RPMI8226 (cell line): ENCODE measurements at places on chromosomes 3 and 15.

- DNase-seq, result no peak
Observed at GRCh38 chr3:60770532-60770931, 480.7 kb downstream of the FHIT start.

DNA sequence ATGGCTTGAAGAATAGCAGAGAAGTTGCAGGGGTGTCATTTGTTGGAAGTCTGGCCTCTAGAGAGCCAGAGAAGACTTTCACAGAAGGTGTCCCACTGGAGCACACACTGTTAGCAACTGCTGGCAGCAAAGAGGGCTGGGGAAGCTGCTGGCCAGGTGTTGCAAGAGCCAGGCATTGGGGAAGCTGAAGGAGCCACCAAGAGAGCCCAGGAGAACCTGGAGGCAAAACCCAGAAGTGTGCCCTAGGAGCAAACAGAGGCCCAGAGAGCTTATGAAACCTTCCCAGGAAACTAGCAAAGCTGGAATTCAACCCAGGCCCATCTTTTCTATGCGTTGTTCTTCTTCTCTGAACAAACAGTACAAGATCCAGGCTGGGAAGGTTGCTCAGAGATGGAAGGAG, 132.7 kb upstream of the TRIM42 start:
- no peak for DNase-seq

GRCh38 chr3:57928511-57928910, 79.7 kb upstream of the FLNB start:
- no peak for DNase-seq

DNA sequence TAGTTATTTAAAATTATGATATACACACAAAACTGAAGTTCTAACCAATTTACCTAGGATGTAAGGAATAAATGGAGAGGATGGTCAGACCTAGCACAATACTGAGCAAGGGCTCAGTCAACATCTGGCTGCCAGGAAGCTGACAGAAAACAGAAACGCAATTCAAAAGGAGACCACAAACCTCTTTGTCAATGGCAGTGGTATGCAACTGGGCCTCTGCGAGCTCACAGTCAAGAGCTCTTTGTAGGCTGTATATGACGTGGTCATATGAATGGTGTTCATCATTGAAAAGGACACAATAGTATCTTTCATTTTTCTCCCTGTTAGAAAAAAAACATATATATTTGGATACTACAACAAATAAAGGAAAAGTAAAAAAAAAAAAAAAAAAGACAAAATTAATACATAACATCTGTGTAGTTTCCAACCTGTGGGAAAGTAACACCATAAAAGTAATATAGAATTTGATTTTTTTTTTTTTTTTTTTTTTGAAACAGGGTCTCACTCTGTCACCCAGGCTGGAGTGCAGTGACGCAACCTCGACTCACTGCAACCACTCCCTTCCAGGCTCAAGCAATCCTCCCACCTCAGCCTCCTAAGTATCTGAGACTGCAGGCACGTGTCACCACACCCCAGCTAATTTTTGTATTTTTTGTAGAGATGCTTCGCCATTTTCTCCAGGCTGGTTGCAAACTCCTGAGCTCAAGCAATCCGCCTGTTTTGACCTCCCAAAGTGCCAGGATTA, 37.9 kb downstream of the UBR1 start:
- no peak for DNase-seq

DNA sequence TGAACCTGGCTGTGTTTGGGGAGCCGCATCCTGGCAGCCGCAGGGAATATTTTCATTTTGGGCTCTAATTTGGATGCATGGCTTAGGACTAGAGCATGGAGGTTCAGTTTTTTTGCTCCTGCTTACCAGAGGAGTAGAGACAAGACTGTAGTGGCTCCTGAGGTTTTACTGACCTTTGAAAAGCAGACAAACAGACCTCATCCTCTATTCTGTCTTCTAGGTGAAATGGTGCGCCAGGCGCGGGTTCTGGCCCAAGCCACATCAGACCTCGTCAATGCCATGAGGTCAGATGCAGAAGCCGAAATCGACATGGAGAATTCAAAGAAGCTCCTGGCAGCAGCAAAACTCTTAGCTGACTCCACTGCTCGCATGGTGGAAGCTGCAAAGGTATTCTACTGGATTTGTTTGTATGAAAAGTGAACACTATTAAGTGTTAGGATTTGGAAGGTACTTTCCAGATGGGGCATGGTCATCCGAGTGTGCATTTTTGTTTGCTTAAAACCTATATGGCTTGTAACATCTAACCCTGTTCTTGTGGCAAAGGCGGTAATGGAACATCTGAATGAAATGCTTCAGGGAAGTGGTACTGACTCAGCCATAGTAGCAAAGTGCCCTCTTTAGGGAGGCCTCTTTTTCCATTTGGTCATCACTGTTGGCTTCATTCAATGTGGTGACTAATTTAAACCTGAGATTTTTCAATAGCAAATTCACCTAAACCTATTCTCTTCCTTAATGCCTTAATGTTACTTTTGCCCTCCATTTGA, 330.7 kb upstream of the TPM1 start:
- DNase-seq, result no peak

DNA sequence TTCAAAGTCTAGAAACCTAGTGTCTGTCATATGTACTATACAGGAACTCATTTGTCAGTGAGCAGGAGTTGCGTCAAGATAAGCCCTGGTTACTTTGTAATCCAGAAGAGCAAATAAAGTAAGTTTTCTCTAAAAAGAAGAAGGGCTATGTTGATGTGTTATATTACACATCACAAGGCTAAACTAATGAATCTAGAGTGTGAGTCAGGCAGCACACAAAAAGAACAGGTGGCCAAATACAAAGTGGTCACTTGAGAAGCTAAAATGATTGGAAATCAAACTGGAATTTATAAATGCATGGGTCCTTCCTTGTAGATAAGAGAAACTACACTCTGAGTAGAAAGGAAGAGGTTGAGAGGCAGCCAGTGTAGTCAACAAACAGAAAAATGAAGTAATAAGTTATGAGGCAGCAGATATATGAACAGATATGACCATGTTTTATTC, 771.6 kb downstream of the DIPK2A start:
- no peak for DNase-seq

DNA sequence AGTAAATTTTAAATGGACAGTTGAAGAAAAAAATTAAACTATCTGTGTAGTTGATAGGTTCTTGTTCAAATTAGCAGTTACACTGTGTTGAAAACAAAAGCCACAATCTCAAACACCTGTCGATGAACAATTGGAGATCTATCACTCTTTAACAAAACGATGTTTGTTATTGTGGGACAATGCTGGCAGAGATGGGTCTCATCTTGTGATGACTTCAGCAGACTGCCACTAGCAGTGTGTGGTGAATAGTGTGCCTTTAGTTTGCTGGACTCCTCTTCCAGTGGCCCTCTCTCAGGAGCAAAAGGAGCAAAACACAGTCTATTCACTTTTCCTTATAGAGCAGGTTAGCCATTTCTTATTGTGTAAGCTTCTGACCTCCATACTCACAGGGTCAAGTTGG, 14.7 kb upstream of the TRIM59 start:
- no peak for DNase-seq

- no peak for DNase-seq
Observed at GRCh38 chr15:91927585-91927984, 74.1 kb downstream of the SLCO3A1 start.

DNA sequence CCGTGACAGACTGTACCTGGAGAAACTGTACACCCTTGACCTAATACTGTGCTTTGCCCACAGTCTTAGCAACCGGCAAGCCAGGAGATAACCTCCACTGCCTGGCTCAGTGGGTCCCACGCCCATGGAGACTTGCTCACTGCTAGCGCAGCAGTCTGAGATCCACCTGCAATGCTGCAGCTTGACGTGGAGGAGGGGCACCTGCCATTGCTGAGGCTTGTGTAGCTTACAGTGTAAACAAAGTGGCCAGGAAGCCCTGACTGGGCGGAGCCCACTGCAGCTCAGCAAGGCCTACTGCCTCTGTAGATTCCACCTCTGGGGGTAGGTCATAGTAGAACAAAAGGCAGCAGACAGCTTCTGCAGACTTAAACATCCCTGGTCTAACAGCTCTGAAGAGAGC, 189.3 kb downstream of the EDEM1 start:
- DNase-seq, result peak; percentile 79

DNA sequence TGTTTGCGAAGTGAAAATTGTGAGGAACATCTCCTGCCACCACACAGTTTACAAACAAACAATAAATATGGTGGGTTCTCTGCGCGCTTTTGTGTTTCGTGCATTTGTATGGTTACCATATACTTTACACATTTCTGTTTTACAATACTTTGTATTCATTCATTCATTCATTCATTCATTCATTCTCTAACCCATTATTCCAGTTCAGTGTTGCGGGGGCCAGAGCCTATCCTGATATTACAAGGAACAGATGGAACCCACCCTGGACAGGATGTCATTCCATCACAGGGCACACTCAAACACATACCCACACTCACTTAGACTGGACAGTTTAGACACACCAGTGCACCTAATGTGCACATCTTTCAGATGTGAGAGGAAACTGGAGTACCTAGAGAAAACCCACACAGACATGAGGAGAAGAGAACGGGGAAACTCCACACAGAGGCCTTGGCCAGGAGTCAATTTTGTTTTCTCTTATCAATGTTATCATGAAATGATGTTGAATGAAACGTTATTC, 160.5 kb downstream of the FNDC3B start:
- no peak for DNase-seq

- no peak for DNase-seq
Observed at GRCh38 chr3:66354001-66354400, 133.2 kb downstream of the SLC25A26 start.

- DNase-seq, result peak; percentile 90
Observed at GRCh38 chr15:74776821-74777768, 4.8 kb upstream of the CSK start.

- DNase-seq, result no peak
Observed at GRCh38 chr3:194034346-194035336, 101.3 kb upstream of the HES1 start.

- no peak for DNase-seq
Observed at GRCh38 chr15:36912311-36912712, 188.0 kb downstream of the MEIS2 start.

DNA sequence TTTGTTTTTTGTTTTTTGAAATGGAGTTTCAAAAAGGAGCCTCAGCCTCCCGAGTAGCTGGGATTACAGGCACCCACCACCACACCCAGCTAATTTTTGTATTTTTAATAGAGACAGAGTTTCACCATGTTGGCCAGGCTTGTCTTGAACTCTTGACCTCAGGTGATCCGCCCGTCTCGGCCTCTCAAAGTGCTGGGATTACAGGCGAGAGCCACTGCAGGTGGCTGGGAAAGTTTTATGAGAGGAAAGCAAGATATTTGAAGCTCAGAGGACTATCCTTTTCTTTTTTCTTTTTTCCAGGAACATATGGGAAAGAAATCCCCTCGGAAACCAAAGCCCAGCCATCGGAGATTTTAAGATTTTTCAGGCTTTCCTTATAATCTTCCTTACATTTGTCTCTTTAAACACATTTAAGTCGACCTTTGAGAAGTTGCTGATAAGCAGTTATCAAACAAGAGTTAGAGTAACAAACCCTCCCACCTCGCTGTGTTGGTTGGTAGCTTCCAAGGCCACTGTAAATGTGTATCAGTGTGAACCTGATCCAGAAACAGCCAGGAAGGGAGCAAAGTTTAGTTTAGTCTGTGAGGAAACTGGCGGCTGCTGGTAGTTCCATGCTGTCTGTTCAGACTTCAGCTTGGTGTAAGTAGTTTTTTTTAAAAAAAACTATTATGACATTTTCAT, 34.5 kb upstream of the MAP3K13 start:
- DNase-seq, result no peak

DNA sequence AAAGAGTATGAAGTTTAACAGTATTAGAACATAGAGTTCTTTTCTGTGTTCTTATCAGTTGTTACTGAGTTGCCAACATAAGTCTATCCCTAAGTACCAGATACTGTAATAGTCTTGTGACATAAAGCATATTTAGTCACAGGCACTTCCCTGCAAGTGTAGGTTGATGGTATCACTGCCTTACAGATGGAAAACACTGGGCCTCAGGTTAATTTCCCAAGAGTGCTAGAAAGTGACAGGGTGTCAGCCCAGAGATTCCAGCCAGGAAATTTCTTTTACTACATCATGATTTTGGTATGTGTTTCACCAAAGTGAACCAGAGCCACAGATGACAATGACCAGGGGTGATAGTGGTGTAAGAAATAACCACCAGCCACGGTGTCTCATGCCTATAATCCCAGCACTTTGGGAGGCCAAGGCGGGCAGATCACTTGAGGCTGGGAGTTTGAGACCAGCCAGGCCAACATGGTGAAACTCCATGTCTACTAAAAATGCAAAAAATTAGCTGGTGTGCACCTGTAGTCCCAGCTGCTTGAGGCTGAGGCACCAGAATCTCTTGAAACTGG, 3.2 kb downstream of the EIF1B start:
- no peak for DNase-seq

- DNase-seq, result peak; percentile 77
Observed at GRCh38 chr3:157865352-157866000, 240.7 kb downstream of the SHOX2 start.

DNA sequence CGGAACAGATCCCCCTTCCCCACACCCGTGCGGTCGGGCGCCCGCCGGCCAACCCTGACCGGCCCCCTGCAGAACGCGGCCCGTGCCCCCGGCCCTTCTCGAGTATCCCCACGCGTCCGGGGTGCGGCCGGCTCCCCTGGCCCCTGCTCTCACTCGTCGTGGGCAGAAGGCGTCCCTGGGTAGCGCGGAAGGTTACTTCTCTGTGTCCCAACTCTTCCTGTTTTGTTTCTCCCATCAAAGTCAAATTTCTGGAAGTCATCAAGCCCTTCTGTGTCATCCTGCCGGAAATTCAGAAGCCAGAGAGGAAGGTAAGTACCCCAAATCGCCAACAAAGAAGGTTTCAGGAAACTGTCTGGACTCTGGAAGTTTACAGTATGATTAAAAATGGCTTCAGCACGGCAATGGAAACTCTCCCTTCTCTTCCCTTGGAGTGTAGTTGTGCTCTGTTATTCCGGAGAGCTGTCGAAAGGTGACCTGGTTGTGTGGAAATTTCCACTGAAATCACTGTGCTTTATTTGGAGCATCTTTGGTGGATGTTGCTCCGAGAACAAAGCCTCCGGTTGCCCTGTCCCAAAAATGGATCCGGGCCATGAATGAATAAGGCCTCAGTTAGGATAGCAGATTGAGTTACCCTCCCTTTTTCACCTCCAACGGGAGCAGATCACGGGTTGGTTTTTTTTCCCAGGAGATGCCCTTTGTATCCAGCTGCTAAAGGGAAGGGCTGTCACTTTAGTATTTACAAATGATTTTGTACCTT, 536 bp downstream of the SEC61A1 start:
- DNase-seq, result no peak

GRCh38 chr3:113051787-113052186, 61.0 kb downstream of the GTPBP8 start:
- no peak for DNase-seq

DNA sequence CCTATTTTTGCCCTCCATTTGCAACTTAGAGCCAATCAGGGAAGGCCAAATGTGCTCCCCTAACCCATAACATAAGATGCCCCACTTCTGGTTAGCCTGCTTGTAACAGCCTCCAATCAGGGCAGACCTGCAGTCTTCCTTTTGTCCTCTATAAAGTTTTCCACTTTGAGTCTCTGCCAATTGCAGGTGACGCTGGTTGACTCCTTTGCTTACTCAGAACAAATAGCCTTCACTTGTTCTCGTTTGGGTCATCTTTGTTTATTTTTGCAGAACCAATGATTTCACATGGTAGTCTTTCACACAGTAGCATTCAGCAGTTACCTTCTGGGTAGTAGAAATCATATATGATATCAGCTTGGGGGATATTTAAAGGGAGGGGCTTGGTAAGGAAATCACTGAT, 225.6 kb downstream of the MINAR1 start:
- DNase-seq, result no peak
